Kidney epithelial cell (primary cell): ENCODE measurements at places on chromosomes 4 and X.

DNA sequence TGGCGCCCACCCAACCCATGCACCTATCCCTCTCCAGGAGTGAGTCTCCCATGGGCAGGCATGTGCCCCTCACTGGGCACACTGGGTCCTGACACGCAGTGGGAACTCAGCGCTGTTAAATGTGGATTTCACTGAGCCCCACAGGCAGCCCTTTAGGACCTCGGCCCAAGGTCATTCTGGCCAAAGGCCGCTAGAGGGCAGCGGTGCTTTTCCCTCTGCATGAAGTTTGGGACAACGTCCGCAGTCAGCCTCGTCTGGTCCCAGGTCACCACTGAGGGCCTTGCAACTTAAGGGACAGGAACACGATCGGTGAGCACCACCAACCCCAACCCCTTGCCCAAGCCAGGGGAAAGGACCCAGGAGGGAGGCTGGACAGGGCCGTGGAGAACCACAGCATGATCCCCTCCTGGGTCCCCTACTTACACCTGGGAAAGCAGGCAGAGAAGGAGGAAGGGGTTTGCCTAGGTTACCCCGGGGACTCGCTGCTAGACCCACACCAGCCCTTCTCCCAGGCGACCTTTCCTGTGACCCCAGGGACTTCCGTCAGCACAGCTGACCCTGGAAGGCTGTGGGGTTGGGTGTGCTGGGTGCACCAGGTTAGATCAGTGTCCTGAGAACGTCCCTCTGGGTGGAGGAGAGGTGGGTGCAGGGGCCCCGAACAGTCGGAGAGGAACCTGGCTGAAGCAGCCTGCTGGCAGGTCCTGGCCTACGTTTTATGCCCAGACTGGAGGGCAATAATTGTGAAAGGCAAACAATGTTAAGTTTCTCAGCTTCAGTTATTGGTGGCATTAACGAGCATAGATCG lies 24.0 kb downstream of the CYTL1 start:
- DNase-seq, result no peak

GRCh38 chr4:107037199-107037584 lies 1.1 kb upstream of the DKK2 start:
- no peak for DNase-seq

- no peak for DNase-seq
These were observed 30.1 kb upstream of the RBMX start for GRCh38 chrX:136910565-136911035.

DNA sequence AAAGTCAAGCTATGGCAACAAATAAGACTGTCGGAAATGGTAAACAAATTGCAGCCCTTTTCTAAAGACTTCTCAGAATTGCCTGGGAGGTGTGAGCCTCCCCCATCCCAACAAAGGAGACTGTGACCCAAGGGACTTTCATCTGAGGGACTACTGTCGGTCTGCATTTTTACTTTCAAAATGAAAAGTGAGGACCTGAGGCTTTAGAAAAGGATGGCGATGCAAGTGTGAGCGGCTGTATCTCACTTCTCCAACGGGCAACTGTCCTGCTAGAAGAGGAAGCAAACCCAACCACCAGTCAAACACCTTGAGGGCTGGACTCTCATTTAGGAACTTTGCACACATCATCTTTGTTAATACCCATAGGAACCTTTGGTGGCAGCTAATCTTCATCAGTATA lies 62.6 kb upstream of the CLNK start:
- DNase-seq, result no peak

DNA sequence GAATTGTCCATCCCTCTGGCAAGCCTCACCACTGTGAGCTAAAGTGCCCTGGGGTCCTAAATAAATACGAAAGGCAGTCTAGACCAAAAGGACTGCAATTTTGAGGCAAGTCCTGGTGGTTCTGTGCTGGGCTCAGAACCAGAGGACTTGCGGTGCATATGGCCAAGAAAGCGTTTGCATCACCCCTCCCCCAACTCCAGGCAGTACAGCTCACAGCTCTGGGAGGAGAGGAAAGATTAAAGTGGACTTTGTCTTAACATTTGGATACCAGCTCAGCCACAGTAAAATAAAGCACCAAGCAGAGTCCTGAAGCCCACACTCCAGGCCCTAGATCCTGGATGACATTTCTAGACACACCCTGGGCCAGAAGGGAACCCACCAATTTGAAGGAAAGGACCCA lies 24.9 kb downstream of the RNF128 start:
- no peak for DNase-seq

DNA sequence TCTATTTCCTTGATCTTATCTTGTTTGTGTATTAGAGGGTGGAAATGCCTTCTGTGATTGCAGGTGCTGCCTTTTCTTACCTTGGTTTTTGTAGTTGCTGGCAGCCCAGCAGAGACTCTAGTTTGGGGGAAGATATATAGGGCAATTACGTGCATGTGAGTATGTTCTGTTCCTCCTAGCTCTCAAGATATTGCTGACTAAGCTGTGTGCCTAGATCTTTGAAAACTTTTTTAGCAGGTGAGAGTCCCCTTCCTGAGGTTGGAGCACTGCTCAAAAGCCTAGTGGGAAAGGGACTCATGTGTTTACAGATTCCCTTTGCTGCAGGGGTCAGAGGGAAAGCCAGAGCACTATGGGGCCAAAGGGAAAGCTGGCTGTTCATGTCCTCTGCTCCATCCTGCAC lies 136.1 kb downstream of the VSIG4 start:
- no peak for DNase-seq

DNA sequence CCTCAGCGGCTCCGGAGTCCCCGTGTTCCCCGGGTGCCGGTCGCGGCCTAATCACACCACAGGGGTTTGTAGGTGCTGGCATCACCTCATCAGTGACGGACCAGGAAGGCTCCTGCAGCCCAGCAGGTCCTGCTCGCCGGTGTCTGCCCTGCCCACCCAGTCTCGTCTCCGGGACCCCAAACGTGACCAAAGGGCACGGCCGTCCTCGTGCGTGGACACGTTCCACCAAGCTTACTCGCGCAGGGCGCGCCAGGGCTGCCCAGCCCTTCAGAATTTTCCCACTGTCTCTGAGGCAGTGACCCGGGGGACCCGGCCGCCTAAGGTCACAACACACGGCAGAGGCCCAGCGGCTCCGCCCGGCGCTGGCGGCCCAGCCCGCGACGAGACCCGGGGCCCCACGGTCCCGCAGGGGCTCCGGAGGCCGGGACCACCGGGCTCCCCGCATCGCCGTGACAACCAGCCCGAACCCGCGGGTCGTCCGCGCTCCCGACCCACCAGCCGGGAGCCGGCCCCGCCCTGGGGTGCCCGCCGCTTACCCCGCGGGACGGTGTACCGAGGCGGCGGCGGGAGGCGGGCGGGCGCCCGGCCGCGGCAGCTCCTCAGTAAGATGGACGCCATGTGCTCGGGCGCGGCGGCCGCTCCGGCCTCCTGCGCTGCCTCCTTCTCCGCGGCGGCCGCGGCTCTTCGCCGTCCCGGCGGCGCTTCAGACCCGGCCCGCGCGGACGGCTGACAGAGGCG lies 454 bp downstream of the LETM1 start:
- no peak for DNase-seq

- DNase-seq, result no peak
These were observed 156.1 kb downstream of the ZNF330 start for GRCh38 chr4:141376769-141377168.

- DNase-seq, result no peak
These were observed 9.7 kb upstream of the TENM3 start for GRCh38 chr4:182233310-182234090.

GRCh38 chr4:165700855-165701254 lies 172.2 kb upstream of the TLL1 start:
- no peak for DNase-seq

DNA sequence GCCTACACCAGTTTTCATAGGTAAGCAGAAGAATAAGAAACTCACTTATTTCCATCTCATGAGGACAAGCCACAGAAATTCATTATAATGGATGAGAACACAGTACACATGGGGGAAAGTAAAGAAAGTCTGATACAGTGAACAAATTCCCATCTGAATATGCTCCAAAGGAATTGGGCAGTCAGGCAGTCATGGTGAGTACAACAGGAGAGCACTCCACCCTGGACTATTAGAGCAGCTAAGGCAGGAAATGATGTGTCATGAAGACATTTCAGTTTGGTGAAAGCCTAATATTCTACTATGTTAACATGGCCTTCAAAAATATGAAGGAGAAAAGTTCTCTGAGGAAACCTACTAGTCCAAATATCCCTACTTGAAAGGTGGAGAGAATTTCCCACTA lies 92.0 kb upstream of the PRDX4 start:
- no peak for DNase-seq

- no peak for DNase-seq
These were observed 53.4 kb downstream of the ZNF518B start for GRCh38 chr4:10403633-10404445.

GRCh38 chr4:13860126-13860525 lies 232.6 kb upstream of the BOD1L1 start:
- DNase-seq, result no peak

DNA sequence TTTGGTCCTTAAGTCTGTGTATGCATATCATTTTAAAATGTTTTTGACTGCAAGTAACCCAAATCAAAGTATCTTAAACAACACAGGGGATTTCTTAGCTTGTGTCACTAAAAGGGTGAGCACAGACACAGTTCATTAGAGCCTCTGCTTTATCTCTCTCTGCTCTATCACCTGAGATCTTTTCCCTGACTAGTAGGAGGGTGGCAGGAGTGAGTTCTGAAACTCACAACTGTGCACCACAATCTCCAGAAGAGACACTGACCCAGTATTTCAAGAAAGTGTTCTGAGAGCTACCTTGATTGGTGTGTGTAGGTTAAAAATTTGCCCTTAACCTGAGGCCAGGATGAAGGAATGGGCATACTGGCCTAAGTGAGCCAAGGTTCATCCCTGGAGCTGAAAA lies 24.8 kb downstream of the CCSER1 start:
- no peak for DNase-seq

GRCh38 chr4:93828995-93829819 lies 654 bp downstream of the ATOH1 start:
- no peak for DNase-seq

- DNase-seq, result no peak
These were observed 101.2 kb upstream of the NUDT6 start for GRCh38 chr4:123023647-123024046.

GRCh38 chrX:74510401-74510800 lies 89.1 kb downstream of the SLC16A2 start:
- no peak for DNase-seq

DNA sequence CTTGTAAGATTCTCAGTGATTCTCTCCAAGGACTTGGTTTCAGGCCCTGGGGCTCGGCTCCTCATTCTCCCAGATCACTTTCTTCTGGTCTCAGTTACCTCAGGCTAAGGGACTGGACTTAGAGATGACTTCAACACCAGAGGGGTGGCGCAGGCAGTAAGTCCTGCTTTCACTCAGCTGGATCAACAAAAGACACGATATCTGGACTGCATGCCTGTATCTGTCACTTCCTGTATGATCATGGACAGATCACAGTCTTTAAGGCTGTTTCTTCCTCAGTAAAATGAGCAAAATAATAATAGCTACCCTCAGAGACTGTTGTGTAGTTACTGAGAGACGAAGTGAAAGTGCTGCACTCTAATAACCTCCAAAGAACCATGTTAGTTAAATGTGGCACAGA lies 19.5 kb upstream of the CXCR3 start:
- DNase-seq, result no peak

- DNase-seq, result peak; percentile 72
These were observed 20.5 kb downstream of the PKD2 start for GRCh38 chr4:88027611-88028608.

GRCh38 chrX:85851418-85851817 lies 195.9 kb downstream of the CHM start:
- no peak for DNase-seq

- DNase-seq, result no peak
These were observed 36.9 kb downstream of the NR3C2 start for GRCh38 chr4:148405161-148405893.

- peak; percentile 18 for DNase-seq
These were observed 14.2 kb upstream of the PJA1 start for GRCh38 chrX:69179380-69179911.

DNA sequence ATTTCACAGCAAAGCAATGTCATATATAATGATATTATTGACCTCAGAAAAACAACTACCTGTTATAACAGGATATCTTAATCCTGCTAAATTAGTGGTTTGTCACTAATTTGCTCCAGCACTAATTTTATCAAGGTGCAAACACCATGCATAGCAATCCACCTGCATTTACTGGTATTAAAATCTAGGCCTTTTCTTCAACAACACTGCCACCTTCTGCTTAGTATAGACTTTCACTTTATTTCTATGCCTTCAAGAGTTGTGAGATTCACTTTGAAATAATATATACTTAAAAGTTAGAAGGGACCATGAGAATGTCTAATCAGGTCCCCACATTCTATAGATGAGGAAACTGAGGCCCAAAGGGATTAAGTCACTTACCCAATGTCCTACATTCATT lies 82.1 kb upstream of the IQCM start:
- DNase-seq, result no peak

DNA sequence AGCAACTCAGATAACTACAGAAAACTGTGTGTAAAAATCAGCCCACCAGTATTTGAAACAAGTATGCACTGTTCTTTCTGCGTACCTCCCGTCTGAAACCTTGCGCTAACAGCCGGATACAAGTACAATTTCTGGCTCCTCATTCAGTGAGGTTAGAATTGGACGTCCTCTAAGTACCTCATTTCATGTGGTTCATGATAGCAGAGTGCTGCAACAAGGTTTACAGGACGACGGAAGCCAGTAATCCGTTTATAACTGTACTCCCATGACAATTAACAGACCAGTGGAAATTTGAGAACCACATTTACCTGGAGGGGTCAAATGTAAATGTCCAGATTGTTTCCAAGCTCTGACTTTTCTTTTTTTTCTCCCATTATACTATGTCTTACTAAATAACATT lies 52.9 kb upstream of the TENM3 start:
- no peak for DNase-seq

DNA sequence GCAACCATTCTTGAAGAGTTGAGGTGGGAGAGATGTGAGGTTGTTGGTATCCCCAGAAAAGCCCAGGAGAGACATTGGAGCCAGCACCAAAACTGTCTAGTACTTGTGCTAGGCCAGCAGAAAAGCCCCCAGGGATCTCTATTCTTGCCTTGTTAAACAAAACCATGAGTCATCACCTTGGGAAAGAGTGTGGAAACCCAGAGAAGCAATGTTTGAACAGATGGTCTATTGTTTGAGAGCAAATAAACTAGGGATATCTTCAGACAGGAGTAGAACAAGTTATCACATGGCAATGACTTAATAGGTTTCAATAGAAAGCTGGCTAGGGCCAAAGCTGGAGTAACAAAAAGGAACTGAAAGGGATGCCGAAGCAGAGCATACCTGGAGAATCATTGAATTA lies 195.7 kb upstream of the CASK start:
- DNase-seq, result peak; percentile 72

GRCh38 chr4:109298279-109299010 lies 4.0 kb downstream of the COL25A1 start:
- DNase-seq, result no peak

GRCh38 chrX:135984791-135985156 lies 461 bp upstream of the SLC9A6 start:
- DNase-seq, result no peak

DNA sequence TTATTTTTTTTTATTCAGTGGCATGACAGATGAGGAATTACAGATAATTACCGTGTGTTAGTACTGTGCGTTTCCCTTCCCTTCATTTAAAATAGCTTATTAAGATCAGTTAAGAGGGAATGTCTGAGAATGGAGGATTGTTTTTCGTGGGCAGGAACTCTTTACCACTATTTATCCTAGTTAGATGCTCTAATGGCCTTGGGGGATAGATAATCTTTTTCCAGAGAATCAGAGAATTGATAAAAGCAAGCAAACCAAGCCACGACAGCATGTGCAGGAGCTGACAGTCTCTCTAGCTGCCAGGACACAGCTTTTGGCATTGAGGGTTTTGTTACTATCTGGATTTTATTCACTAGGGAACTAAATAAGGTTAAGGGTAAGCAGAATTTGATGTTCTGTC lies 128.7 kb downstream of the DCLK2 start:
- DNase-seq, result no peak
